ENCODE measurements at places on chromosomes 5 and 9.
A peak's percentile ranks its signal among the peaks of the same experiment; 100 is the strongest.

DNA sequence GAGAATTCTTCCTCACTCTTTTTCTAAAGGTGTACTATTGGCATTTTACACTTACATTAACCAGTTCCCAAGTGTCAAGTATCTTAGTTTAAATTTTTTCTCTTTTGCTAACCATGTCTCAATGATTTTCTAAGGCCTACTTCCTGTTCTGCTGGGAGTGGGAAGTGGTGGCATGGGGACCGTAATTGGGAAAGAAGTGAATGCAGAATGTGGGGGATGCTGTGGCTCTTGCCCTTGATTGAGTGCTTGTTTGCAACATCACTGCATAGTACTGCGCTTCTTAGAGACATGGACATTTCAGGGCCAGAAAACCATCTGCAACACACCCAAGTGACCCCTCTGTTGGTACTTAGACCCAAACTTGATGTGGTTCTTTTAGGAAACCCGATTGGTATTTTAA lies 32.8 kb downstream of the MRRF start:
- no peaks in the 10 kb centered on the region for H3K4me1 ChIP-seq
- no peak for DNase-seq
- no peaks in the 10 kb centered on the region for H3K27me3 ChIP-seq
- no peak overlapping the region for H3K4me3 ChIP-seq

GRCh38 chr5:142726188-142726731 lies 40.4 kb upstream of the FGF1 start:
- H3K4me1 ChIP-seq: peaks cover 13% of the 10 kb centered on the region
- no peaks in the 10 kb centered on the region for H3K27me3 ChIP-seq
- H3K4me3 ChIP-seq: no peak overlapping the region
- no peak overlapping the region for H3K27ac ChIP-seq

DNA sequence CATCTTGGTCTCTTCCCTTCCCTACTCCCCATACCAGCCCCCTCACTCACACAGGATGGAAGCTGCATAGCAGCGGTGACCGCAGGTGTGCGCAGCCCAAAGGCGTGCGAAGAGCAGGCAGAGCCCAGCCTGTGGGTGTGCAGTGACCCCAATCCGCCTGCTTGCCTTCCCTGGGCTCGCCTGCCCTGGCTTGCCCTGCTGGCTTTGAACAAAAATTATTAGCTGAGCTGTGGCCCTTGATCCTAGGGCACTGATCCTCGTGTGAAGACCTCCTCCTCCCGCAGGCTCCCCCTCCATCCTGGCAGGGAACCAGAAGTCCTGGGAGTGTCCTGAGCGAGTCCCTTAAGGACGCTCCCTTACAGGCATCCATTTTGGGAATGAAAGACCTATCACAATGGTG lies 31.9 kb downstream of the MORN5 start:
- no peaks in the 10 kb centered on the region for H3K36me3 ChIP-seq
- H3K27ac ChIP-seq: no peak overlapping the region
- H3K4me3 ChIP-seq: no peak overlapping the region
- no peaks in the 10 kb centered on the region for H3K4me1 ChIP-seq

GRCh38 chr5:153147891-153148623 lies 342.4 kb upstream of the GRIA1 start:
- no peak overlapping the region for H3K4me3 ChIP-seq
- H3K27ac ChIP-seq: no peak overlapping the region
- no peaks in the 10 kb centered on the region for H3K4me1 ChIP-seq
- no peak for DNase-seq
- no peaks in the 10 kb centered on the region for H3K27me3 ChIP-seq

DNA sequence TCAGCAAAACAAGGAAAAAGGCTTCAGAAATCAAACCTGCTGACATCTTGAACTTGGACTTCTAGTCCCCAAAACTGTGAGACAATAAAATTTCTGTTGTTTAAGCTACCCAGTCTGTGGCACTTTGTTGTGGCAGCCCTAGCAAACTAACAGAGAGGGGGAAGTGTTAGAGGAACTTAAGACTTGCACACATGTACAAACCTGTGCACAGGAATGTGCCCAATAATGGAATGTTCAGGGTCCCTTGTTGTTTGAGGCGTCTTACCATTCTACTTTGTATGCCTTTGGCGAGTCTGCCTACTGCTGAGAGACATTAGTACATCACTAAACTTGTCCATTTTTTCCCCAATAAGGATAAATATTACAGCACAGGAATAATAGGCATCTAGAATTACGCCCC lies 160.3 kb downstream of the WDR70 start:
- H3K4me1 ChIP-seq: no peaks in the 10 kb centered on the region
- no peak for DNase-seq
- H3K27me3 ChIP-seq: no peaks in the 10 kb centered on the region
- no peaks in the 10 kb centered on the region for H3K36me3 ChIP-seq

- no peak overlapping the region for H3K27ac ChIP-seq
- peaks cover 5% of the 10 kb centered on the region for H3K4me1 ChIP-seq
- DNase-seq: peak; percentile 50
Observed at GRCh38 chr9:100602342-100602801, 24.5 kb downstream of the CAVIN4 start.

All from adrenal gland (tissue), 19 donors.